Stimulated activated CD8-positive, alpha-beta memory T cell treated with anti-CD3 and anti-CD28 coated beads, Interleukin-15, amount 100 ng/mL, for 4 hours (primary cell): ENCODE measurements at places on chromosomes 11 and 22.
A peak's percentile ranks its signal among the peaks of the same experiment; 100 is the strongest.

DNA sequence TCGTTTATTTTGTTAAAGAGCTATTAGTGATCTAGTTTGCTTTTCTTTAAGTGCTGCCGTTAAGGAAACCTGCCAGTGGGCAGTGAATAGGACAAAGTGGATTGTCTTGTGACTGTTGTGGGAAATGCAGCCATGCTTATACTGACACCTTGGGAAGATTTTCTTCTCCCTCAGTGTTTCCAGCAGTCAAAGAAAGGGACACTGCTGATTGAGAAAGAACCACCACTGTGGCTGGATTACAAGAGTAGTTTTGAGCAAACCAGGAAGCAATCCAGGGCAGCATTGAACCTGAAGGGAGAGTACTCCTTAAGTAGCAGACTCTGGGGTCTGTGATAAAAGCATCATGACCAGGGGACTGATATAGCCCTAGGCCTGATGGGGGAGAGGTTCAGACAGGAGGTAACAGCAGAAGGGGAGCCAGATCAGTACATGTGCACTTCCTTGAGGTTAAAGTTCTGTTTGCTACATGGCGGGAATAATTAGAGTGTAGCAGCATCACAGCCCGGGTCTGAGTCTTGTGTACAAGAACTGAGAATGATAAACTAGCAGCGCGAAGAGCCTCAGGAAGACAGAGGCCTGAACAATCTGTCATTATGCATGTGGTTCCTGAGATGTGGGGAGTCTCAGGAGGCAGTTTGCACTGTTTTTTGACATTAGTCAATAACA is 167.8 kb downstream of the C11orf91 start:
- no peak for DNase-seq

DNA sequence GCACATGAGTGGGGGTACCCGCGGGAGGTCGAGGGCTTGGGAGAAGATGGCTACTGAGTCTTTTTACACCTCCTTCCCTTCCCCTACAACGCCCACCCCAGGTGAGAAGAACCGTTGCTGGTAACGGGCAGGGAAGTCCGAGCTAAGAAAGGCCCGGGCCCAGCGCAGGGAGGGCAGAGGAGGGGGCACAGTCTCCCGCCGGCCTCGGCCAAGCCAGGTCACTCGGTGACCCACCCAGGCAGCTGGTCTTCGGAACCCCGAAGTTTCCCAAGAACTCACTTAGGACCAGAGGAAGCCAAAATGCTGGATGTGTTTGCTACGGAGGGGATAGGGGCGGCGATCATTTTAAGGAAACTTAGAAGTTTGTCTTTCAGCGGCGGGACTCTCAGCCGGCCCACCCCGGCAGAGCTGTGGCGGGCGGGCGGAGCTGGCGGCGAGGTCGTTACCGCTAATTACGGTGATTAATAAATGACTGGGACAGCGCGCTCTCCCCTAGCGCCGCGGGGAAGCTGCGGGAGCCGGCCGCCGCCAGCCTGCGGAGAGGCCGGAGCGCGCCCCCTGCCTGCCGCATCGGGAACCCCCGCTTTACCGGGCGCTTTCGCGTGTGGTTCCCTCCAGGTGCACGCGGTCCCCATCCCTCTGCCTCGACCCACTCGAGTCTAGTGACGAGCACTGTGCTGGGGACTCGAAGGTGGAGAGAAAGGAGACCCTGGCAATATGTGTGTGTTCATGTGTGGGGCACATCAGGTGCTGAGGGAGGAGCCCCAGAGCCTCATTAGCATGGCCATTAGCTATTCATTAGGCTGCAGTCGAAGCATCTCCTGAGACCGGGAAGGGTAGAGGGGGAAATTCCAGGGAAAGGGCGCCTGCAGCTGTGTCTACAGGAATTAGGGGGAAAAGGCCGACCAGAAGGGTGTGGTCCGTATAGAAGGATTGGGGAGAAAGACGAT is 945 bp downstream of the ROBO3 start:
- peak; percentile 13 for DNase-seq

GRCh38 chr11:94525546-94526324 is 13.5 kb downstream of the C11orf97 start:
- no peak for DNase-seq

GRCh38 chr11:3920148-3920852 is 64.8 kb downstream of the STIM1 start:
- DNase-seq, result peak; percentile 63

DNA sequence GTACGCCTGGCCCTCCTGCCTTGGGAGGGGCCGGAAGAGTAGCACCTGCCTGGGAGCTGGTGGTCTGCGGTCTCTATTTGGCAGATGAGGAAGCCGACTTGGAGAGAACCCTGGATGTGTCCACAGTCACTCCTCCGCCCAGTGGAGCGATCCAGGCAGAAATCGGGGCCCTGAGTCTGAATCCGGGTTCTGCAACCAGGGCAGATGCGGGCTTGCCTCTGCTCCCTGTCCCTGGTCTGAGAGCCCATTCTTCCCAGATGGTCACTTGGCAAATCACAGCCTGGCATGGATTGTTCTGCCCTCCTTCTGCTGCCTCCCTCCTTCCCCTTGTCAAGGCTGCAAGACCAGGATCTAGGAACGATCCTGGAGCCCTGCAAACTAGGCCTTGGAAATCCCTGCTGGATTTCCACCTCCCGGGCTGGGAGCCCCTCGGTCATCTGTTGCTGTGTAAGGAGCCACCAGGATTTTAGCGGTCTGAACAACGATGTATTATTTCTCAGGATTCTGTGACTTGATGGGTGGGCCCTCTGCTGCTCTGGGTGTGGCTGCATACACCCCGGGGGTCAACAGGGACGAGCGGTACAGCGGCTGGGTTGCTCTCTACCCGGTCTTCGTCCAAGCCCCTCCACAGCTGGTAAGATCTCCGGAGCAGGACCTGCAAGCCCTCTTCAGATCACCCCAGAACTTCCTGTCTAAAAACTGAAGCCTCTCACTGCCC is 2.0 kb upstream of the ASCL2 start:
- no peak for DNase-seq

DNA sequence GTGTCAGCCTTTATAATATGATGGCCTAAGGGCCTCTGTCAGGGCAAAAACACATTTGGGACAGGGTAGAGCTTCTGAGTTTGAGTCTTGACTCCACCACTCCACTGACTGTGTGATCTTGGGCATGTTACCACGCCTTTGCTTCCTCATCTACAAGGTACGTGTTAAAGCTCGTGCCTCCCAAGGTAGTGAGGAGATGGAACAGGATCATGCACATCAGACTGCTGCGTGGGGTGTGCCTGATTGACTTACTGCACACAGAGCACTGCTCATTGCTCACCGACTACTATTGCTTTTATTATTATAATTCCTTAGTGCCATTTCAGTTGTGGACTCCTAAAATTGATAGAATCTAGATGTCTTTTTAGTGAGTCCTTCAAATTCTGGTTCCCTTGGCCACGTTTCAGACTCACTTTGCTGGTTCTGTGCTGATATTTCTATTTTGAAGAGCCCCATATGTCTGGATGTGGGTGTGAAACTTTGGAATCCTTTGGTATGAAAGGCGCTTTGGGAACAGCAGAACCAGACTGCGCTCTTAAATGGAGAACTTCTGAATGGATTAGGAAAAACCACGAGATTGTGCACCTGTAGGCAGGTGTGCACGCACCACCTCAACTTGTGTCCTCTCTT is 44.1 kb upstream of the RAB1B start:
- no peak for DNase-seq

DNA sequence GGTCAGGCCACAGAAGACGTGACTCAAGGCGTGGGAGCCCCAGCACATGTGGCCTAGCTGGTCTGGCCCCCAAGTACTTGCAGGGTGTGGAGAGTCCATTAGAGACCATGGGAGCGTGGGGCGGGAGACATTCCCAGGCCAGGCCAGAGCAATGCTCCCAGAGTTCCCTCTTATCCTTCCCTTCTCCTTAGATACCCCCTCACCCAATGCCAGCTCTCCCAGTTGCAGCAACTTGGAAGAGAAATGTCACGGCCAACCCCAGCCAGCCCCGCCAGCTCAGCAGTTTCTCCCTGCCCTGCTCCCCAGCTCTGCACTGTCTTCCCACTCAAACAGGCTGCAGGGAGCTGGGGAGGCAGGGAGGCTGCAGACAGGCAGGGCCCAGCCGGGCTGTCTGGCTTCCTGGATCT is 65.4 kb upstream of the TSPAN18 start:
- no peak for DNase-seq
